ENCODE measurements at places on chromosomes 3 and 15.
A peak's percentile ranks its signal among the peaks of the same experiment; 100 is the strongest.

DNA sequence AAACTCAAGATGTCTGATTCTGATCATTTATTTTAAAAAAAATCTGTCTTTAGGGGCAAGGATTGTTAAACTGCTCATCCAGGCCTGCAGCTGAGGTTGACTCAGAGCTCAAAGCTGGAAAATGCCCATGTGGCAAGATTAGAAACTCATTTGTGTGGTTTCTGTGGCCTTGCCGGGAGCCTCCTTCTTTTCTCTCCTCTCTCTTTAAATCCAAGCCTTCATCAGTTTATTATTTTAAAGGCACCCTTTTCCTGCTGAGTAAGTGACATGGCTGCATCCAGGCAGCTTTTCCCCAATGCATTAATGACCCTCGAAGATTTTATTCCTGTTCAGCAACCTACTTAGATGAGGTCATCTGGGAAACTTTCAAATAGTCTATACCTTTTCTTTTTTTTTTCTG lies 221.3 kb upstream of the CDIN1 start:
- DNase-seq, result no peak

DNA sequence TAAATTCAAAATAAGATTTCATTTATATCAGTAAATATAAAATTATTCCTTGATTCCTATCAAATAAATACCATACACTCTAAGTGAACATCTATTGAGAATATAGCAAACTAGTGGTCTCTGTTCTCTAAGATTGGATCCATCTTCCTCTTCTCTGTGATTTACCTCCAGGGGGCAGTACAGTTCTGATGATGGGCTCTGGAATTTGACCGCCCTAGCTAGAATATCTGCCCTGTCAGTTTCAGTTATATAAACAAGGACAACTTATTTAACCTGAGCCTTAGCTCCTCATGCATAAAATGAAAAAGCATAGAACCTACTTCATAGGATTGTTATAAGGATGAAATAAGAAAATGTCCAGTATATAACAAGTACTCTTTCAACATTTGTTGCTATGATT lies 171.1 kb upstream of the CCDC54 start:
- DNase-seq, result no peak

- DNase-seq, result peak; percentile 87
Observed at GRCh38 chr3:184250167-184250828, 826 bp downstream of the EEF1AKMT4 start.

DNA sequence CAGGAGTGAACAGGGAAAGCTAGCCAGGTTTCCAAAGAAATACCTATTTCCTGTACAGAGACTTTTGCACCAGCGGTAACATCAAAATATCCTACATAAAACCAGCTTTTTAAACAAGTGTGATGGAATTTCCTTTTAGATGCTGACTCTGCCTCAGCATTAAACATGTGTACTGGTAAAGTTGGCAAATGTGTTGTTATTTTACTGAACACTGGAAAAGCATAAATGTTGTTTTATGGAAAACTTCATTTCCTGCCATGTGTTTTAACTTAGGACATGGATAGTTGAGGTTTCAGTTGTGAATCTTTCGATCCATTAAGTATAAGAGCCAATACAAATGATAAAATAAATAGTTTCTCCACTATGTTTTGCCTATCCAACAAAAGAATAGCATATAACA lies 15.7 kb downstream of the OXNAD1 start:
- DNase-seq, result no peak

- no peak for DNase-seq
Observed at GRCh38 chr15:90664650-90665287, 52.4 kb upstream of the BLM start.

- no peak for DNase-seq
Observed at GRCh38 chr3:167350245-167350862, 29.7 kb downstream of the ZBBX start.

DNA sequence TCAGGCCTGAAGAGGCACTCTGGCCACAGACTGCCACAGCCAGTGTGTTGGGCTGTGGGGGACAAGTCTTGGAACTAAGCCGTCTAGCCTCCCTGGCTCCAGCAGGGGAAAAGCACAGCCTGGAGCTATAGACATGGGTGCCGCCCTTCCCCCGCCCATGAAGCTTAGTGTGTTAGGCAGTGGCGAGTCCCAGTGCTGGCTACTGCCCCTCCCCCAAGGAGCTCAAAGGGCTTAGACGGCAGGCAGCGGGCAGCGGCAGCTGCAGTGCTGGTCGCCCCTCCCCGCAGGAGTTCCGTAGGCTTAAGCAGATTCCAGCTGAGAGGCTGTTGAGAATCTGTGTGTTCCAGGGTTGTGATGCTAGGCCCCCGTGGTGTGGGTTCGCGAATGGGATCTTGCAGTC lies 135.8 kb upstream of the RORA start:
- no peak for DNase-seq

GRCh38 chr3:45555666-45556065 lies 38.9 kb upstream of the LIMD1 start:
- no peak for DNase-seq

DNA sequence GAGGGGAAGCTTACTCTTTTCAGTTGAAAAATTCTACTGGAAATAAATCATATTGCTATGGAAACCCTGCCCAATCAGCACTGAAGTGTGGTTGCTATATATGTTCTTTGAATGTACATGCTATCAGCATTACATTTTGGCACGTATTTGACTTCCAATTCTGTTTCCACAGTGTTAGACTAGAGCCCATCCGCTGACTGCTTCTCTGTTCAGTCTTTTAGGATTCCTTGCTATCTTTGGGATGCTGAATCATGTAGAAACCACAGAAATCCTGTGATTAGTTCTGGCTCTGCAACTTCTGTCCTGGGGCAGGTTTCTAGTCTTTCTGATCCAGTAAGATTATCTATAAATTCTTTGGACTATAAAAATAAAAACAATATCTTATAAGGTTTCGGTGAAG lies 128.2 kb upstream of the SLC7A14 start:
- DNase-seq, result no peak

DNA sequence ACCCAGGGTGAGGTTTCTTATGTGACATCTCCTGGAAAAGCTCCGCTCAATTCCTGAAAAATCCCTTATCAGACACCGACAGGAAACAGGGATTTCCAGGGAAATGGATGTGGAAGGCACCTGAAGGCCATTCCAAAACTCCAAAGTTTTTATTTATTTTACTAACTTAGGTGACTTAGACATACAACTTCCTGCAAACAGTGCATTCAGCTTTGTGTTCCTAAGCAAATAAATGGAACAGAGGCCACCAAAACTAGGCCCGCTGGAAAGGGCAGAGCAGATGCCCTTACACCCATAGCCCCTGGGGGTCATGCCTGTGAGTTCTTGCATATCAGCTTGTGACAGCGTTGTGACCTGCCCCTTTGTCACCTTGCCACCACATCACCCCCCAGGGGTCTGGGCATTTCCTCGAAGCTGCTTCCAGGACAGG lies 239.4 kb downstream of the XXYLT1 start:
- DNase-seq, result no peak

- DNase-seq, result no peak
Observed at GRCh38 chr3:41898631-41899030, 63.3 kb downstream of the ULK4 start.

GRCh38 chr3:151724576-151725562 lies 8.9 kb upstream of the AADACL2 start:
- no peak for DNase-seq

- DNase-seq, result no peak
Observed at GRCh38 chr15:58947179-58947578, 13.7 kb upstream of the SLTM start.

DNA sequence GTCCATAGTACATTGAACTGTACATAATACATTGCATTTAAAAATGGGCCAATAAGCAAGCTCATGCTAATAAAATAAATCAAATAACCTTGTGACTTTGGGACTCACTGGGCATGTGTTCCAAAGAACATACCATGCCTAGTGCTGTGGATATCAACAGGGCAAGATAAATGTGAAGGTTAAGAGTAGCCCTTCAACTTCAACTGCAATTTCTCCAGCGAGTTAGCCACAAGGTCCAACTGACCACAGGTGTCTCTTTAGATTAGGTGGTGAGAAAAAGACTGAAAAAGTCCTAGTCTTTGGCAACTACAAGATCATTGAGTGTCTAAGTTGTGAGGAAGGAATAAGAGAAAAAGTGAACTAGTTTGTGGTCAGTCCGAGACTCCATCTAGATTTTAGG lies 78.3 kb upstream of the ATP11B start:
- DNase-seq, result no peak

DNA sequence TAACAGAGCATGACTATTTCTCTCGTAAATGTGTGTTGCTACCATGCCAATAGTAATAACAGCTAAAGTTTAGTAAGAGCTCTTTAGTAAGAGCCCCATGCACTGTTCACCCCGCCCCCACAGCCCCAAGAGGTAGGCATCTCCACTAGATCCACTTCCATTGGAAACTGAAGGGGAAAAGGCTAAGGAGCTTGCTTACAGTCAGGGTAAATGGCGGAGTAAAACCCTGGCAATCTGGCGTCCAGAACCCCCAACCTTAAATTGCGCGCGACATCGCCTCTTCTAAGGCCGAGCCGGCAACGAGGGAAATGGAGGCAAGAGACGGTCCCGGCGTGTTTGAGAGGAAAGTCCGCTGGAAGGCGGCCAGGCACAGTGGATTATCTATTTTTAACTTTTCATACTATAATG lies 654 bp upstream of the C3orf38 start:
- no peak for DNase-seq

DNA sequence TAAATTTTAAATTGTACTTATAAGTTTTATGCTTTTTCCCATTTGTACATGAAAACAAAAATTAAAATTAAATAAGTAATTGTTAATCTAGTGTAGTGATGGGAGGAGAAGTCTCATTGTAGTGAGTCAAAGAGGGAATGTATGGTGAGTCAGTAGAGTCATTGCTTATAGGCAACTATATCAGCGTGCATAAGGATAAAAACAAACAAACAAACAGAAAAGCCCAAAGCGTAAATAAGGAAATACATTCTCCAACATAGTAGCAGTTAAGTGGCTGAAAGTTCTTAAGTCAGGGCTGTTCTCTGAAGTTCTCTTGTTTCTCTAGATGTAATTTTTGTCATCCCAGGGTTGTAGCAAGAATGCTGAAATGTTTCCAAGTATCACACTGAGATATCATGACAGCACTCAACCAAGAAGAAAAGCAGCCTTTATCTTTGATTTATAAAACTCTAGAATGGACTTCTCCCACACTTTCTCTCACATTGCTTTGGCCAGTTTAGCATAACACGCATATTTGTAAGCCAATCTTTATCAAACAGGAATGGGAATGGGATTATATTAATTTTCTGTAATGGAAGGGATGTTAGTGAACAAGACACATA lies 184.1 kb upstream of the TP63 start:
- no peak for DNase-seq

DNA sequence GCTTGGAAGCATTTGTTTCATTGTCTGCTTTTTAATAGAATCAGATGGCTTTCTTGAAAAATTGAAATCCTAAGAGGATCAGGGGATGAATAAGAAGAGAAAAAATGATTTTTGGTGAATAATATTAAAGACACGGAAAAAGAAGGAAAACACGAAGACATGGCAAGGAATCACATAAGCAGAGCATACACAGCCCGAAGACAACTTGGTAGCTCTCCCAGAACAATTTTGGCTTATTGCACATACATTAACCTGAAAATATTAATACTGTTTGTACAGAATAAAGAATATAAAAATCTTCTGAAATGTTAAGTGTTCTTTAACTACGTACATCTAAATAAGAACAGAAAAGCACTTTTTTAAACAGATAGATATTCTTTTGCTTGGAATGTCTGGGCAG lies 150.0 kb downstream of the SHOX2 start:
- no peak for DNase-seq

DNA sequence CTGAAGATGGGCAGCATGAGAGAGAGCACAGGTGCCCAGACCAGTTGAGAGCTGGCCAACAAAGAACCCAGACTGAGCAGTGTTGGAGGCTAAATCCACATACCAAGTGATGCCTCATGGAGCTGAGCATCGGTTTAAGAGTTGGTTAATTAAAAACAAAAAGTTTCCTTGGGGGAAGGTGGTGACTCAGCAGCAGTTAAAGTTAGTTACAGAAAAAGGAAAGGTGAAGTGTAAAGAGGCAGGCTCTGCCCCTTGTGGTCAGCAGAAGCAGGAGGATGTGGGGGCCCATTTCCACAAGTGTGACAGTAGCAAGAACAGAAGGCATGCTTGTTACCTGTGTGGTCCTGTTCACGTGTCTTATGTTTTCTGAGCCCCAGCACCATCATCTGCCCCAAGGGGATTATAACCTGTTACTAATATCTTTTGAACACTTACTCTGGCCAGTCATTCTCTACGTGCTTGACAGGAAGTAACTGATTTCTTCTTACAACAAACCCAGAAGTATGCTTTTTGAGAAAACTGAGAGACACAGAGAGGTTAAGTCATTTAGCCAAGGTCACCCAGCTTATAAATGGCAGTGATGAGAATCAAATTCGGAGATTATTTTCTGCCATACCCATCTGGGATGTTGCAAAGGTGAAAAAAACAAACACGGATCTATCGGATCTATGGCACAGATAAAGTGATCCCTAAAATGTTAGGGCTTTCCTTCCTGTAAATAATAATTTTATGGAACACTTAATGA lies 91.0 kb downstream of the EPHB1 start:
- no peak for DNase-seq

GRCh38 chr3:17076940-17077605 lies 192.3 kb downstream of the PLCL2 start:
- no peak for DNase-seq

DNA sequence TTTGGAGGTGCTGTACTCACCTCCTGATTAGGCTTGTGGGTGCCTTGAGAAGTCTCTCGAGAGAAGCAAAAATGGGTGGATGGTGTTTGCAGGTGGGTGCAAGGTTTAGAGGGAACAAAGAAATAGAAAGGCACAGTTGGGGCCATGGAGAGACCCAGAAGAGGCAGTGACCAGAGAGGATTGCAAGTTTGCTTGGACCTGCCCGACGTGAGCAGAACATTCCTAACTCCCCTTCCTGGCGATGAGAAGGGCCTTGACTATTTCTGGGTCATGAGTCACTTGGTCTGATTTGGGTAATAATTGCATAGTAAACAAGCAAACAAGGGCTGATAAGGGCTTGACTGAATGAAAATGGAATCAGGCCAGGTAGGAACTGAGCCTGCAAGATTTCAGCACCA lies 7.0 kb upstream of the CTSH start:
- no peak for DNase-seq

- DNase-seq, result no peak
Observed at GRCh38 chr3:98897701-98898100, 3.8 kb downstream of the DCBLD2 start.

- DNase-seq, result no peak
Observed at GRCh38 chr3:30083315-30083714, 523.1 kb upstream of the TGFBR2 start.

GRCh38 chr15:74376226-74376625 lies 8.8 kb upstream of the CYP11A1 start:
- DNase-seq, result no peak

DNA sequence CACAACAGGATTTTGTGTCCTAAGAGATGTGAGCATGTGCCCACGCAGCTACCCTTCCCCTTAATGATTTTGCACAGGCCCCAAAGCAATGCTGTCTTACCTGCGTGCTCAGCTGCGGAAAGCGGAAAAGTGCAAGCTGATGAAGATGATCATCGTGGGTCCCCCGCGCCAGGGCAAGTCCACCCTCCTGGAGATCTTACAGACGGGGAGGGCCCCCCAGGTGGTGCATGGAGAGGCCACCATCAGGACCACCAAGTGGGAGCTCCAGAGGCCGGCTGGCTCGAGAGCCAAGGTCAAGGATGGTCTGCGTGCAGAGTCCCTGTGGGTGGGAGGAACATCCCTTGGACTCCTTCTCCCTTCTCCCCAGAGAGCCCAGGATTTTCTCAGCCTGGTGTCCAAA lies 103.1 kb downstream of the LRRK1 start:
- DNase-seq, result no peak

Measured in activated naive CD8-positive, alpha-beta T cell treated with anti-CD3 and anti-CD28 coated beads for 36 hours (primary cell).